Naive thymus-derived CD8-positive, alpha-beta T cell (primary cell): ENCODE measurements at places on chromosomes 5 and 9. TPM values are rescaled to one million over a fixed set of nuclear protein-coding genes. Genes with fewer than 3 reads are reported as not detected.

DNA sequence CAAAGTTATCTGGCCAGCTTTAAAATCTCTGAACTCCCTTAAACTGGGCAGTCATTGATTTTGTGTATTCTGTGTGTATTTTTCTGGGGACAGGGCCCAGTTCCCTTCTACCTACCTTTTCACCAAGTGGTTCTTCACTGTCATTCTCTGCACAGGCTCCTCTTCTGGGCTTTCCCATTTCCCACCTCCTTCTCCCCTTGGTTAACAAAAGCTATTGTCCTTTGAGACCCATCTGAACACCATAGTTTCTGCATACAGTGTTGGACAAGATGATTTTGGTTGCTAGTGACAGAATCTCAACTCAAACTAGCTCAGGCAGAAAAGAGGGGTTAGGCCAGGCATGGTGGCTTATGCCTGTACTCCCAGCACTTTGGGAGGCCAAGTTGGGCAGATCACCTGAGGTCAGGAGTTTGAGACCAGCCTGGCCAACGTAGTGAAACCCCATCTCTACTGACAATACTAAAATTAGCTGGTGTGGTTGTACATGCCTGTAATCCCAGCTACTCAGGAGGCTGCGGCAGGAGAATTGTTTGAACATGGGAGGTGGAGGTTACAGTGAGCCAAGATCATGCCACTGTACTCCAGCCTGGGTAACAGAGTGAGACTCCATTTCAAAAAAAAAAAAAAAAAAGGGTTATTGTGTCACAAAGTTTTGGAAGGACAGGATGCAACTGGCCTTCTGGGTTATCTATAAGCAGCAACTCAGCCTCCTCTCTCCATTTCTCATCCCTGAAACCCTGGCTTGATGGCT is 31.0 kb upstream of the ANKRD34B start:
- H3K36me3 ChIP-seq: no peaks in the 10 kb centered on the region
- peak; percentile 6 for DNase-seq
- H3K27me3 ChIP-seq: no peaks in the 10 kb centered on the region
- H3K4me1 ChIP-seq: no peaks in the 10 kb centered on the region

COL27A1 gene
- total RNA-seq: 1.7 TPM

GRCh38 chr5:76402886-76403765 is at the start of gene IQGAP2:
Gene IQGAP2 (plus strand): TSS chr5:76403285. CDS start chr5:76403546, 261 bp downstream.
- no peaks in the 10 kb centered on the region for H3K36me3 ChIP-seq
- H3K27ac ChIP-seq: peak within 1 kb of the TSS; percentile 97
- no peaks in the 10 kb centered on the region for H3K27me3 ChIP-seq
- H3K4me1 ChIP-seq: peaks cover 57% of the 10 kb centered on the region

DNA sequence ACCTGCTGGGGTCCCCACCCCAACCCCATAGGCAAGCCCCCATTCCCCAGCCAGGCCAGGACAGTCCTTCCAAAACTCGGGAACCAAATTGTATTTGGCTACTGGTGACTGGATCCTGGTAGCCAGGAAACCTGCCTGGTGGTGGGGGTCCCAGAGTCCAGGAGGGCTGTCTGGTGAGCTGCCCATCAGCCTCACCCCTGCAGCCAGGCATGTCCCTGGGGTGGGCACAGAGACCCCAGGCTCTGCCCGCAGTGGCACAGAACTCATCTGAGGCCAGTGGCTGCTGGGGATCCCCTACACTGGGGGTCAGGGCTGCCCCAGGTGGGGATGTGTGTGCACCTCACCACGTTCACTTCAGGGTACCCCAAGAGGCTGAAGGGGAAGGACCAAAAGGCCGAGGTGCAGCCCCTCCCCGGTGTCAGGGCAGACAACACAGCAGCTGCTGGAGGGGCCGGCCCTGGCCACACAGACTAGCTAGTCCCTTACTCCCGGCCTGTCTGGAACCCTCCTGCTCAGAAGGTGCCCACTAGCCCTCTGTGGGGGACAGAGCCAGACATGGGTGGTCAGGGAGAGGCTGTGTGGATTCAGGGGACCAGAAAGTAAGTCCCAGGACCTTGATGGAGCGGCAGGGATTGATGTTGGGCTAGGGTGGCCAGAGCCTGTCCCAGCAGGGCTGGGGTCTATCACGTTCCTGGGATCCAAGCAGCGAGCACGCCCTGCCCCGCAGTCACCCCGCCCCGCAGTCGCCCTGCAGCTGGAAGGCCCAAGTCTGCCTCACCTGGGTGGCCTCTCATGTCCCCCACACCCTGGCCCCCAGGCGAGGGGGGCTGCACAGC is 91.5 kb downstream of the KCNT1 start:
- DNase-seq: no peak
- H3K27ac ChIP-seq: no peak overlapping the region
- no peaks in the 10 kb centered on the region for H3K27me3 ChIP-seq

GRCh38 chr5:155416765-155417164 is 403.2 kb downstream of the KIF4B start:
- H3K4me3 ChIP-seq: no peak overlapping the region
- no peaks in the 10 kb centered on the region for H3K4me1 ChIP-seq
- no peaks in the 10 kb centered on the region for H3K27me3 ChIP-seq
- H3K36me3 ChIP-seq: no peaks in the 10 kb centered on the region

DNA sequence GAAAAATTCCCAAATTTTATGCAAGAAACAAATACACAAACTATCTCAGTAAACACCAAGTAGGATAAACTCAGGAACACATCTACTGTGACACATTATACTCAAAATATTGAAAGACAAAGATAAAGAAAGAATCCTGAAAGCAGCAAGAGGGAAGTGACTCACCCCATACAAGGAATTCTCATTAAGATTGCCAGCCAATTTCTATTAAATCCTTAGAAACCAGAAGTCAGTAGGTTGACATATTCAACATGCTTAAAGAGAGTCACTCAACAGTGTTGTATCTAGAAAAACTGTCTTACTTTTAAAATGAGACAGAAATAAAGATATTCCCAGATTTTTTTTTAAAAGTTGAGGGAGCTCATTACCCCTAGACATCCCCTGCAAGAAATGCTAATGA is 15.5 kb downstream of the SPATA31E1 start:
- peaks cover 26% of the 10 kb centered on the region for H3K27me3 ChIP-seq
- peaks cover 38% of the 10 kb centered on the region for H3K36me3 ChIP-seq
- no peak overlapping the region for H3K4me3 ChIP-seq
- H3K4me1 ChIP-seq: no peaks in the 10 kb centered on the region
- DNase-seq: no peak

DNAJB5 gene
- 1.9 TPM for total RNA-seq

DNA sequence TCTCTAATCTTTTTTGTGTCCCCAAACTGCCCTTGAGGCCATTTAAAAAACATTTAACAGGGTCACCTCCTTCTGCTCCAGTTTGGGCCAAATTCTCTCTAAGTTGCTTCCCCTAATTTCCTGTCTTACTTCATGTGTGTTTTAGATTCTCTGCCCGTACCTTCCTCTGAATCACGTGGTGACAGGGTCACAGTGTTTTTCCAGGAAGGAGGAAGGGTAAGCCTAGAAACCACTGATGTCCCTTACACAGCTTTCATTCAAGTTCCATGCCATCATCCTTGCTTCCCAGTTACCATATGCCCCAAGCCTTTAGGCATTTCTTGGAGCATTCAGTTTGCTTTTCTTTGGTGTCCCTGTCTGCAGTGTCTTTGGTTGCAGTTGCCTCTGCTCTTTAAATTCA is 42.4 kb upstream of the MACIR start:
- peaks cover 11% of the 10 kb centered on the region for H3K4me1 ChIP-seq
- H3K36me3 ChIP-seq: no peaks in the 10 kb centered on the region
- H3K27ac ChIP-seq: no peak overlapping the region
- no peak overlapping the region for H3K4me3 ChIP-seq

TMEM174 gene
- not detected for total RNA-seq

MEIKIN gene
- total RNA-seq: 2.7 TPM

GRCh38 chr5:116527582-116527981 is 47.0 kb downstream of the SEMA6A start:
- H3K27ac ChIP-seq: no peak overlapping the region
- no peaks in the 10 kb centered on the region for H3K27me3 ChIP-seq
- no peak for DNase-seq
- peaks cover 4% of the 10 kb centered on the region for H3K36me3 ChIP-seq
- no peaks in the 10 kb centered on the region for H3K4me1 ChIP-seq

DNA sequence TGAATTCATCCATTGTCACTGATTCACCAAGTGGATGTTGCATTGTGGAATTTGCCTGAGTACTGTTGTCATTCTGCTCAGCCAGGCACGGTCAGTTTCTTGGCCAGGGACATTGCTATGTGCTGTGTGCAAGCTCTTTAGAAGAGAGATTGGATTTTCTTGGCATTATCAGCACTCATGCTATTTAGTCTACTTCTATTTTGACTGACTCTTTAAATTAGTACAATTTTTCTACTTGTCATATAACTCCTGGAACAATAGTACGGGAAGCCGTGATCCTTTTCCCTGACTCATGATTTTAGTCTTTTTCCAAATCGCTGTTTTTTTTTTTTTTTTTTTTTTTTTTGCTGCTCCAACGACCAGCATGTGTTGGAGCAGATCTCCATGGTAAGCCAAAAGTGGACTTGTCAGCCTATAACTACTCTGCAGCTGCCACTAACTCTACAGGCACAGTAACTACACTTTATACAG is 129.7 kb downstream of the CDC42SE2 start:
- H3K27ac ChIP-seq: peak overlapping the region; percentile 94
- H3K4me3 ChIP-seq: peak overlapping the region; percentile 58
- no peaks in the 10 kb centered on the region for H3K27me3 ChIP-seq
- peaks cover 15% of the 10 kb centered on the region for H3K36me3 ChIP-seq
- no peak for DNase-seq
- H3K4me1 ChIP-seq: peaks cover 92% of the 10 kb centered on the region

DNA sequence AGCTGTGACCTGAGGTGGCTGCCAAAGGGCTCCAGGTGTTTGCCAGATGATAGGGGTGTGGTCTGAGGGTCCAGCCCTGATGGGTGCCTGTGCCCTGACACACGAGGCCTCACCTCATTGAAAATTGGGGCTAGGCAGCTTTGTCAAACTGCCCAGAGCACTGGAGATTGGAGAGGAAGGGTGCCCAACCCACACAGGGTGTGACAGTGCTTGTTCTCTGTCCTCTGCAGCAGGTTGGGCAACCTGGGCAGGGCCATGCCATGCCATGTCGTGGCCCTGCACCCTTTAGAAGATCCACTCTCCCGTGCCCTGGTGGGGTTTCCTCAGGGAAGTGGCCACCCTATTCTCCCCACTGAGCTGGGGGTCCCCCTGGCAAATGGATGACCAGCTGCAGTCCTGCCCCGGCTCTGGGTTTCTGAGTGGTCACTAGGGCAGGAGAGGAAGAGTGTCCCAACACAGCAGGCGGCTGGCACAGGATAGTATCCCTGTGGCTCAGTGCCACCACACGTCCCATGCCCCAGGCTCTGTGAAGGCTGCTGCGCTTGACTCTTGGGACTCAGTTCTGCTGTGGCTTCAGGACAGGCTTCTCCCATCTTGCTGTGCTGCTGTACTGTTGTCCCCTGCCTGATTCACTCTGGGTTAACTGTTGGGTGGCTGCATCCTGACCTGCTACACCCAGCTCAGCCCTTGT is 100.8 kb upstream of the PITX1 start:
- no peaks in the 10 kb centered on the region for H3K36me3 ChIP-seq
- H3K4me3 ChIP-seq: no peak overlapping the region
- peaks cover 3% of the 10 kb centered on the region for H3K4me1 ChIP-seq
- H3K27me3 ChIP-seq: peaks cover 26% of the 10 kb centered on the region
- H3K27ac ChIP-seq: no peak overlapping the region
- no peak for DNase-seq

GRCh38 chr5:138983984-138984383 is 108.8 kb upstream of the LRRTM2 start:
- H3K27me3 ChIP-seq: no peaks in the 10 kb centered on the region
- no peak for DNase-seq
- peaks cover 10% of the 10 kb centered on the region for H3K36me3 ChIP-seq

DNA sequence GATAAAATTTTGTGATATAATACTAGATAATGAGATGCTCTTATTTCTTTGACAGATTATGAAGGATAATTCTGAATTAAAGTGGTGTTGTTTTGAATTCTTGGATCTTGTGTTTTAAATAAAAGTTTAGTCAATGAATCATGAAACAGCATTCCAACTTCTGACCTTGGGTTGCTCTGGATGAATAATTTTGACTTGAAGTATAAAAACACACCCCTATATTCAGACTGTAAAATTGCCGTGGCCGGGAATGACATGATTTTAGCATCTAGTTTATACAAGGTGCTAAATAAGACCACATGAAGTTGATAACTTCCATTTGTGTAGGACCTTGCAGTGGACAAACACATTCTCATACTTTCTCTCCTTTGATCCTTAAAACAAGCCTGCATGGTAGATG is 67.2 kb upstream of the DAP start:
- no peaks in the 10 kb centered on the region for H3K36me3 ChIP-seq
- no peak overlapping the region for H3K4me3 ChIP-seq
- peaks cover 2% of the 10 kb centered on the region for H3K27me3 ChIP-seq
- no peak for DNase-seq

PHF24 gene
- not detected for total RNA-seq

TCF7 gene
- 911 TPM for total RNA-seq

GRCh38 chr5:7876867-7877266 is 7.9 kb downstream of the MTRR start:
- no peak overlapping the region for H3K4me3 ChIP-seq
- H3K4me1 ChIP-seq: peaks cover 57% of the 10 kb centered on the region
- no peak overlapping the region for H3K27ac ChIP-seq
- H3K27me3 ChIP-seq: no peaks in the 10 kb centered on the region

- no peaks in the 10 kb centered on the region for H3K27me3 ChIP-seq
- H3K4me3 ChIP-seq: no peak overlapping the region
- no peak overlapping the region for H3K27ac ChIP-seq
- H3K36me3 ChIP-seq: no peaks in the 10 kb centered on the region
- no peaks in the 10 kb centered on the region for H3K4me1 ChIP-seq
Measured at GRCh38 chr5:149151717-149152116, 10.4 kb downstream of the ABLIM3 start.

- no peaks in the 10 kb centered on the region for H3K27me3 ChIP-seq
- no peaks in the 10 kb centered on the region for H3K4me1 ChIP-seq
- peak overlapping the region; percentile 15 for H3K27ac ChIP-seq
- no peak overlapping the region for H3K4me3 ChIP-seq
Measured at GRCh38 chr5:36180556-36181350, 28.8 kb downstream of the SKP2 start.

DNA sequence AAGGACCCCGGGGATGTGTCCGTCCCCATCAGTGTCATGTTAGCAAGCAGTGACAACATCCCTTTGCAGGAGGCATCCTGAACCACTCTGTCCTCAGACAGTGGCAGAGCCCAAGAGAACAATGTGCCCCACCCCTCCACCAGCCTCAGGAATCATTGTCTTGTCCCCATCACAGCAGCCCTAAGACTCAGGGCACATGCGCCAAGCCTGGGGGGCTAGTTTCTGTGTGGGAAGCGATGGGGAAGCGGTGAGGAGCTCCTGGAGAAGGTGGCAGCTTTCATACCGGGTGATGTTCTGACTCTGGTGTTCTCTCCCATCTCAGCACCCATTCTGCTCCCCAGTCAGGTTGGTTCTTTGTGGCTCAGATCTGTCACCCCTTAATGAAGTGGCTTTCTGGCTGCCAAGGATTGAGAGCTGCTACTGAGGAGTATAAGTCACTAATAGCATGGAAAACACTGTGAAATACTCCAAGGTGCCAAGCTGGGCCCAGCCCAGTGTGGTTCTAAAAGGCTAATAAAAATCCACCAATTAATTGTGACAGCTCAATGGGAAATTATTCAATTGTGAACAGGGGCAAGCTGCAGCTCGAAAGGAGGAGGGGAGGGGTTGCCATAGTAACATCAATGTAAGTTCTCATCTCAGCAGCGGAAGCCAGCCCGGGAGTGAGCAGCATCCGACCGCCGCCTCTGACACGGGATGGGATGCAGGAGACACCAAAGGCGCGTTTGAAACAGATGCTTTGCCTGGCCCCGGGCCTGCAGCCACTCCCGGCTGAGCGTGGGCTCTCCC is 4.7 kb downstream of the QRFP start:
- DNase-seq: no peak
- H3K27ac ChIP-seq: no peak overlapping the region
- H3K4me3 ChIP-seq: no peak overlapping the region
- no peaks in the 10 kb centered on the region for H3K27me3 ChIP-seq
- H3K4me1 ChIP-seq: peaks cover 2% of the 10 kb centered on the region
